ENCODE measurements at places on chromosomes 2 and 18. TPM values are rescaled to one million over a fixed set of nuclear protein-coding genes. Genes with fewer than 3 reads are reported as not detected.

- DNase-seq = no peak
These were observed 7.5 kb downstream of the SUCLG1 start for GRCh38 chr2:84451579-84451978.

The CNNM3 gene
- polyA plus RNA-seq = 40.6 TPM

DNA sequence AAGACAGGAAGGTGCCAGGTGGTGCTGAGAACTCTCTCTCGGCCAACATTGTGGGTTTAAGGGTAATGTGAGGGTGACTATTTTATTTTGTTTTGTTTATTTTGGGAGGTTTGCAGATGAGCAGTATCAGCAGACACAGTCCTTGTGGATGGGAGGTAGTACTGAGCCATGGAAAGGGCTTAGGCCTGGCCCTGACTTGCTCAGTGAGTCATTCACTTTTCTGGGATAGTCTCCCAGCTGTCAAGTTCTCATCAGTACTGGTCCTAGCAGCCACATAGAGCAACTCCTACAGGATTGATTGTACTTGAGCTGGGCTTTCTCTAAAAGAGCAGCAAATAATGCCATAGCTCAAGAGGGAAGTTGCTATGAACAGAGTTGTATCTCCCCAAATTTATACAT is 175.2 kb downstream of the LOXHD1 start:
- DNase-seq = no peak

The CCBE1 gene
- polyA plus RNA-seq = 31.3 TPM

GRCh38 chr2:216243026-216243425 is 129.3 kb downstream of the MARCHF4 start:
- DNase-seq = no peak

GRCh38 chr2:3035385-3036050 is 342.1 kb downstream of the EIPR1 start:
- no peak for DNase-seq
